ENCODE measurements at places on chromosomes 2 and 18. TPM values are rescaled to one million over a fixed set of nuclear protein-coding genes. Genes with fewer than 3 reads are reported as not detected.

HMSD gene
- total RNA-seq: not detected

CRYGD gene
- not detected for total RNA-seq

CELF4 gene
- 2.2 TPM for total RNA-seq

LRRFIP1 gene
- 132 TPM for total RNA-seq

RAB27B gene
- 6.1 TPM for total RNA-seq
